ENCODE measurements at places on chromosomes 11 and 22.

- DNase-seq, result no peak
Observed at GRCh38 chr22:27433585-27434190, 367.9 kb downstream of the MN1 start.

GRCh38 chr11:12853652-12854296 is 155.3 kb upstream of the RASSF10 start:
- DNase-seq, result no peak

GRCh38 chr11:113350336-113351067 is 36.1 kb downstream of the TTC12 start:
- DNase-seq, result peak; percentile 81

GRCh38 chr22:36874309-36874696 is 13.5 kb downstream of the NCF4 start:
- no peak for DNase-seq

DNA sequence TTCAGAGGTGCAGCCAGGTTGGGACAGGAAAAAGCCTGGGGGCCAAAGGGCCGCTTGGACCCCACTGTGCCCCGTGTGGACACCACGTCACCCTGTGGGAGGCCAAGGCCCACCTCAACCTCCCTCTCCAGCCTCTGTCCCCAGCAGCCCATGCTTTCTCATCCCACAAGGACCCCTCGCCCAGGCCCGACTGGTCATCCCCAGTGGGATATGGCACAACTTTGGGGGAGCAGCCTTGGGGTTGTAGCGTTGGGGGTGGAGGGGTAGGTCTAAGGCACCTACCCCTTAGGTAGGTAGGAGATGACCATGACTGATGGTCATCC is 44.0 kb downstream of the IGF2 start:
- DNase-seq, result no peak

DNA sequence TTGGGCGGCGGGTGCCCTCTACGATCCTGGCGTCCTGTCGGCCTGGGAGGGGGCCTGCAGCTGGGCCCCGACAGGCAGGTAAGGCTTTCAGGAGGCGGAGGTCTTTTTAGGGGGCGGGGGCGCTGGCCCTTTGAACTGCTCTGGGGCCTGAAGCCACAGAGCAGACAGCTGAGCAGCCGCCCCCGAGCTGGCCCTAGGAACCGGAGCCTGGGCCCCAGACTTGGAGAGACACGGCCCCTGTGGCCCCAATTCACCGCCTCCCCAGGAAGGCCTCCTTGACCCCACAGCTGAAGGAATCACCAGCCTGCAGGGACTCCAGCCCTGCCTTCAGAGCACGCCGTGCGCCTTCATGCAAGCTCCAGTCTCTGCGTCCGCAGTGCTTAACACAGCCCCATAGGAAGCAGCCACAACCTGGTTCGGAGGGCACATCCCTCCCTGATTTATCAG is 618 bp upstream of the CERK start:
- DNase-seq, result no peak

DNA sequence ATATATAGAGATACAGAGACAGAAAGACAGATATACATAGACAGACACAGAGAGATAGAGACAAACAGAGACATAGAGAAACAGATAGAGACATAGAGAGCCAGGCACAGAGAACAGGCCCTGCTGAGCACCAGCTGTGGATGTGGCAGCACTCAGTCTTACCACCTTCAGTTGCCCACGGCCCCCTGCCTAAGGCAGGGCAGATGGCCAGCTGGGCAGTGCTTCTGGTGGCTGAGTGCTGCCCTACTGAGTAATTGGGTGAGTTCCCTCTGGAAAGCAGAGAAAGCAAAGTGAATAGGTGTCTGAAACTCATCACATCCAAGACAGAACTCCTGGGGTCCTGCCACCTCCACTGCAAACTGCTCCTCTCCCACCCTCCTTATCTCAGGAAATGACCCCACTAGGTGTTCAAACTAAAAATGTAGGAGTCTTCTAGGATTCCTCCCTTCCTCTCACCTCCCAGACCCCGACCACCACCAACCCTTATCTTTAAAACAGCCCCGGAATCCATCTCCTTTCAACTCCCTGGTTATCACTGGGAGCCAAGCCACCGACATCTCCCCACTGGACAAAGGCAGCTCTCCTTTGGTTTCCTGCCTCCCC is 27.2 kb downstream of the SYN3 start:
- DNase-seq, result no peak

GRCh38 chr11:72823105-72823804 is 9.0 kb downstream of the ATG16L2 start:
- DNase-seq, result no peak

GRCh38 chr11:77698896-77699295 is 61.3 kb upstream of the CLNS1A start:
- no peak for DNase-seq

GRCh38 chr11:16215352-16215751 is 141.0 kb downstream of the SOX6 start:
- DNase-seq, result no peak

- no peak for DNase-seq
Observed at GRCh38 chr11:44275961-44276550, 33.9 kb downstream of the ALX4 start.

DNA sequence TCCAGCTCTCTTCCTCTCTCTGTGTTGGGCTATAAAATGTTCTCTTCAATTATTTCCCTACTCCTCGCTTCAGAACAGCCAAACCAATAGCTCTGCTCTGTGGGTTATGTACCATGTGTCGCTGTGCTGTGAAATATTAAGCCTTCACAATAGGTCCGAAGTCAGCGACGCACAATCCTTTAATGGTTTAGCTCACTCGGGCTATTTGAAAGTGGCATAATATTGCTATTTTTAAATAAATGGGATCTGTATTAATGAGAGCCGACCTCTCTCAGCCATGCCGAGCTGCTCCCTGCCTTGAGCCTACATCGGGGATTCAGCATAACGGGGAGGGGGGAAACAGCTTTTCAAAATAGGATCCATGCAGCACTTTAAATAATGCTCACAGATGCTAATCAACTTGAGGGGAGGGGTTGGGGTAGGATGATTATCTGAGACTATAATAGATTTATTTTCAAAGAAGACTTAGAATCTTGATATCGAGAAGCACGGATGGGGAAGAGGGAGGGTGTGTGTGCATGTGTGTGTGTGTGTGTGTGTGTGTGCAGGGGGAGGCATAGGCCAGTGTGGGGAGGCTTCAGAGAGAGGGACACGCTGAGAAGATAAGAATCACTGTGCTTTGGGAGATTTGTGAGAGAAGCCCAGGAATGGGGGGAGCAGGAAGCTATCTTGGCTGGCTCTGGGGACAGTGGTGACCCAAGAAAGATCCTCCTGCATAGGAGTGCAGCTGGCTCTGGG is 271.5 kb downstream of the NXPE2 start:
- DNase-seq, result no peak

DNA sequence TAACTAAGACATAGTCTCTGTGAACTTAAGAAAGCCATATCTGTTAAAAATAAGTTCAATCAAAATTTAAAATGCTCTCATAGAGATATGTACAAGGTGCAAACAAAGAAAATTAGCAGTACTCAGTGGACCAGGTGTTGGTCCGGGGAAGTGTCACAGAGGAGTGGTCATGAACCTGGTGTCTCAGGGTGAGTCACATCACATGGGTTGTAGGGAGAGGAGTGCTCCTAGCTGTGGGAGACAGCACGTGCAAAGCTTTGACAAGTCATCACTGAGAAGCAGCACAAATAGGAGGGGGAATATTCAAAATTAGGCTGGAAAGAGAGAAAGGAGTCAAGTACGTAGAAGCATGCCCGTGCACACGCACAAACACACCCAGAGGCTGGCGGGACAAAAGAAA is 438.1 kb downstream of the NTM start:
- DNase-seq, result no peak

DNA sequence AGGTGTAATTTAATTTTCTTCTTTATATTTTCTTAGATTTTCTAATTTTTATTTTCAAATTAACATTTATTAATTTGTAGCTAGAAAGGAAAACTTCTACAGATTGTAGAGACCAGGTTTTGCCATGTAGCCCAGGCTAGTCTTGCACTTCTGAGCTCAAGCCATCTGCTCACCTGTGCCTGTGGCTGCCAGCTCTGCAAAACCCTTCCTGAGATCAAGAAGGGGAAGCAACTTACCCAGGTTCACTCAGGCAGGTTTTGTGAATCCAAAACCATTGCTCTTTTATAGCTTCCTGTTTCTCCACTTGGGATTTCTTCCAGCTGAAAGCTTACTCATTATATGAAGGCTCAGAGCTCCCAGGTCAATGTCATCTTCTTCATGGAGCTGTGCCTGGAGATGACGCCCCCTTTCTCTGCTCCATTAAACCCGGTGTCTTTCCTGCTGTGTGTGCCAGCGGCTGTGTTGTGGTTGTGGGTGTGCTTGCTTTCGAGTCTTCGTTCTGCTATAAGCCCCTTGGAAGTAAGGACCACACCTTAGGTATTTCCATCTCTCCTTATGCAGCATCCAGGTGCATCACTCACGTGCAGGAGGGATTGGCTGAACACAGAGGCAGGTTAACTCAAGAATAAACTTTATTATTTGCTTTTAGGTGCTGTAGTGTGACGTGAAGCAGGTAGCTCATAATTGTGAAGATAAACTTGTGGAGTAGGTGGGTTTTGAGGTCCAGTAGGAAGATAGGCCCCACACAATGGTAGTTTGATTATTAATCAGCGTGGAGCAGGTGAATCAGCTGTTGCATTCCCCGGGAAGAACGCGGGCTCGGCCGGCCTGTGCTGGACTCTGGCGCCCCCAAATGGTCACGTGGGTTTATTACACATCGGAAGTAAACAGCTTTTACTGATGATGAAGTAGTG is 42.2 kb upstream of the INCENP start:
- DNase-seq, result peak; percentile 63

GRCh38 chr11:93653571-93653970 is 7.9 kb upstream of the CEP295 start:
- DNase-seq, result no peak

DNA sequence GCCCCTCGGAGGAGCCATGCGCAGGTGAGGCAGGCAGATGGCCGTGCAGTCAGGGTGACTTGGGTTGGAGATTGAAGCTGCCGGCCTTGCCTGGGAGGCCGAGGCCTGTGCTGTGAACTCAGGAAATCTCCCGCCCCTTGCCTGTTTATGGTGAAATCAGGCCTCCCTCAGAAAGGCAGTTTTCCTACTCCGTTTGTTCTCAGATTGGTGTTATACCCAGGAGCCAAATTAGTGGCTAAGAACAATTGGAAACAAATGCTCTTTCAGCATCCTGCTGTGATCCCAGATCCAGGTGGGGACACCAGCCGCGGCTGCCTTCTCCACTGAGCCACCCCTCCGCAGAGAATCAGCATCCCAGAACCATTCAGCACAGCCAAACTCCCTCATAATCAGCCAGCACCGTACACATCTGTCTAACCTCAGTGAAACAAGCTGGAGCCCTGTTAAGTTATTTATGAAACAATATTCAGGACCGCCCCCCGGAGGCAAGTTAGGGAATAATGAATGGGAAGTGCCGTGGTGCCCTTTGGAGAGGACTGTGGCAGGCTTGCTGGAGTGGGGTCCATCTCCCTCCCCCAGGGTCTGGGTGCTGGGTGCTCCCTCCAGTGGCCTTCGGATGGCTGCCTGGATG is 60.0 kb downstream of the PKNOX2 start:
- no peak for DNase-seq

DNA sequence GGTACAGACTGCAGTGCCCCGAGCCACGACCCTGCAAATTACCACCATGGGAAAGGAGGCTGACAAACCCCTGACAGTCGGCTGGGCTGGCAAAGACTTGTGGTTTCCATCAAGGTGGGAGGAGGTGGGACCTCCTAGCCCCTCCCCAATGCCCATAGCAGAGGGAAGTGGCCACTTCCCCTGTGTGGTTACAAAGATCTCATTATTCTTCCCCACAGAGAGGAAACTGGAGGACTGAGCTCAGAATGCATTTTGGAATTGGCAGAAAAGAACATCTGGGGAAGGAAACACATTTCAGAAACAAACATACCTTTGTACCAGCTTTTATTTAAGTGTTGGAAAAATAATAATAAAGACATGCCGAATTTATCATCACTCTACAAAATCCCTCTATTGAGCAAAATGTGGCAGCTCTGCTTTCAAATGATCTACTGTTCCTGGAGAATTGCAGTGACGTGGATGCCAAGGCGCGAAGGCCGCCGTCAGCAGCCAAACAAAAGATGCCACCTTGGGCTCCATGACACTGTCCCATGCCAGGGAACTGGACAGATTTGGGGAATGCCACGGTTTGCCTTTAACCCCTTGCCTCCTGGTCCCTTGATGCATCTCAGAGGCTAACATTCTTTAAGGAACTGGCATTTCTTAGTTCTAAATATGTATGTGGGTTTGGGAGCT is 169.6 kb downstream of the CRYBB2 start:
- no peak for DNase-seq

DNA sequence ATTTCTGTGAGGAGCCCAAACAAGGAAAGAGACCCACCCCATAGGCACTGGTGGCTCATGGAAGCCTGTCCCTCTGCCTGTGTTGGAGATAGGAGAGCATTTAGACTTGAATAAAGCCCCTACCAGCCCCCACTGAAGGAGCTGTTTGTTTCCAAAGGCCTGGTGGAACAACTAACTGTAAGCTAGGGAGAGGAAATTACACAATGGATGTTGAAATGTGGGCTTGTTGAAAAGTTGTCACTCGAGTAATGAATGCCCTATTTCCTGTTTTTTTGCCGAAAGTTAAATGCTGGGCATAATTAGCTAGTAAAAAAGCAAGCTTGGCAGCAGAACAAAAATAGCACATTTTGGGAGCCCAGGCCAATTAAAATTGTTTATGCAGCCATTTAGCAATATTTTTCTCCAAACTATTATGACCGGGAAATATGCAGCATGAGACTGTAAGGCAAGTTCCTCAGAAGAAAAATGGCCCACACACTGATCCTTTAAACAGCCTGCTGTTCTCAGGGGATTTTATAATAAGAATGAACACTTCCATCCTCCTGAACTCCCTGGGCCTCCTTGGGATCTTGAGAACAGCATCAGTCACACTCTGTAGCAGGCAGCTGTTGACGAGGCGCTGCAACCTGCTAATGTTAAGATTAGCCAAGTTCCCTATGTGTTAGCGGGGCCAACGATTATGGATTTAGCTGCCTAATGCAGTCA is 38.6 kb upstream of the LMO2 start:
- peak; percentile 28 for DNase-seq

DNA sequence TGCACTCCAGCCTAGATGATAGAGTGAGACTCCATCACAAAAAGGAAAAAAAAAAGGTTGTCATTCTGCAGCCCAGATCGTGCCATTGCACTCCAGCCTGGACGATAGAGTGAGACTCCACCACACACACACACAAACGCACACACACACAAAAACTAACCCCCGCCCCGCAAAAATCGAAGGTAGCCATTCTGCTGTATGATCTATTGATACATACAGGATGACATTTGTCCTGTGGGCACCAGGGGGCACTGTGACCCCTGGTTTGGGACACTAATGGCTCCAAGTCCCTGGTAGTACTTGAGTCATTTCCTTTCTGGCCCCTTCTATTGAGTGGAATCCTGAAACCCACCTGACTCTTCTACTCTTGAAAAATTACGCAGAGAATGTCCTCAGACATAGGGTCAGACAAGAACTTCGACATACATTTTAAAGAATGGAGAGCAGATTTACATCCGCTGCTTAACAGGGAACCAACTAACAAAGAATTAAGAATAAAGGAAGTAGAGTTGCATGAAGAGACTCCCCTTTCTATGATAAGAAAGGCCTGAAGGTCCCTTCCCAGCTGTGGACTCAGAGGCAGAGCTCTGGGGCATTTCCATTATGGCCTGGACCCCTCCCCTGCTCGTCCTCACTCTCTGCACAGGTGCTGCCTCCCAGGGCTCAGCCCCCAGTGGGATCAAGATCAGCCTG is 35.0 kb upstream of the PRAME start:
- DNase-seq, result peak; percentile 54
